Stimulated activated naive CD8-positive, alpha-beta T cell treated with anti-CD3 and anti-CD28 coated beads, Interleukin-15, amount 100 ng/mL, for 72 hours (primary cell): ENCODE measurements at places on chromosomes 7 and 10.

GRCh38 chr10:6019010-6019782 lies 41.9 kb upstream of the IL15RA start:
- DNase-seq = no peak

- no peak for DNase-seq
Measured at GRCh38 chr7:44308596-44309270, 16.7 kb downstream of the CAMK2B start.

- DNase-seq = no peak
Measured at GRCh38 chr7:90383422-90383821, 19.8 kb upstream of the CLDN12 start.

GRCh38 chr7:15602236-15602635 lies 40.4 kb upstream of the AGMO start:
- DNase-seq = no peak

- DNase-seq = peak; percentile 20
Measured at GRCh38 chr7:26369593-26369992, 77.9 kb downstream of the SNX10 start.

GRCh38 chr10:79027147-79028055 lies 41.4 kb upstream of the ZMIZ1 start:
- peak; percentile 33 for DNase-seq

DNA sequence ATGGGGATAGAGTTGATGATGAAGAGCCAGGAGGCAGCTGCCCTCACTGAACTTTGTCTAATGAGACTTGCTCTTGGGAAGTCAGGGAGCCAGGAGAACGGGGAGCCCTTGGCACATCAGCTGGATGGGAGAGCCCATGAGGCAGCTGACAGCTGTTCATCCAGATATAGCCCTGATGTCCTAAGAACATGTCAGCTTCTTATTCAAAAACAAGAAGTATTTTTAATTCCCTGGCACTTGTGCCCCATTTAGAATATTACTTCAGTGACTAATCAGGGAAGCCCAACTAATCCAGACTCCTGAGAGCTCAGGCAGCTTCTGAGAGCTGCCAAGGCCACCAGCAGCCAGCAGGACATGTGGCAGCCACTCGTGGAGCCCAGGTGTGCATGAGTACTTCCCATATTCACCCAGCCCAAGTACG lies 363.4 kb downstream of the GRID1 start:
- DNase-seq = no peak

DNA sequence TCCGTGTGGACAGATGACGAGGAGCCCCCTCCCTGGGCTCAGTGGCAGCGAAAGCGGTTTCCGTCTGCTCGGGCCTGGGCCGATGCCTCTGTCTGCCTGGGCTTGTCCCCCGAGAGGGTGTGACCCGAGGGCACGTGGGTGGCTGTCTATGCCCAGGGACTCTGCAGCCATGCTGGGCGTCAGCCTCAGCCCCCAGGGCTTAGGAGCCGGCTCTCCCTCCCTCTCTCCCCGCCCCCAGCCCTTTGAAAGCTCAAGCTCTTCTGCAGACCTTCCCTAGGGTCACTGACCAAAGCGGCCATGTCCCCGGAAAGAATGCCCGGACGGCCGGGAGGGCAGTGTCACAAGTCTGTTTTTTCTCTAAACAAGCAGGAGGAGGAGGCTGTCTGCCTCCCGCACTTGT lies 7.1 kb downstream of the MICALL2 start:
- no peak for DNase-seq

DNA sequence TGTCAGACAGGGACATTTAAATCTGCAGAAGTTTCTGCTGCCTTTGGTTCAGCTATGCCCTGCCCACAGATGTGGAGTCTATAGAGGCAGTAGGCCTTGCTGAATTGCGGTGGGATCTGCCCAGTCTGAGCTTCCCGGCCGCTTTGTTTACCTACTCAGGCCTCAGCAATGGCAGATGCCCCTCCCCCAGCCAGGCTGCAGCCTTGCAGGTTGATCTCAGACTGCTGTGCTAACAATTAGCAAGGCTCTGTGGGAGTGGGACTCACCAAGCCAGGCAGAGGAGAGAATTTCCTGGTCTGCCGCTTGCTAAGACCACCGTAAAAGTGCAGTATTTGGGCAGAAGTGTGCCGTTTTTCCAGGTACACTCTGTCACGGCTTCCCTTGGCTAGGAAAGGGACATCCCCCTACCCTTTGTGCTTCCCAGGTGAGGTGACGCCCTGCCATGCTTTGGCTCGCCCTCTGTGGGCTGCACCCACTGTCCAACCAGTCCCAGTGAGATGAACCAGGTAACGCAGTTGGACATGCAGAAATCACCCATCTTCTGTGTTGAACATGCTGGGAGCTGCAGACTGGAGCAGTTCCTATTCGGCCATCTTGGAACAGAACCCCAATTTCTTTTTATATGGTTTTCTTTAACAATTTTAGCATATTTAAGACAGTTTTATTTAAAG lies 28.4 kb upstream of the VWDE start:
- no peak for DNase-seq

DNA sequence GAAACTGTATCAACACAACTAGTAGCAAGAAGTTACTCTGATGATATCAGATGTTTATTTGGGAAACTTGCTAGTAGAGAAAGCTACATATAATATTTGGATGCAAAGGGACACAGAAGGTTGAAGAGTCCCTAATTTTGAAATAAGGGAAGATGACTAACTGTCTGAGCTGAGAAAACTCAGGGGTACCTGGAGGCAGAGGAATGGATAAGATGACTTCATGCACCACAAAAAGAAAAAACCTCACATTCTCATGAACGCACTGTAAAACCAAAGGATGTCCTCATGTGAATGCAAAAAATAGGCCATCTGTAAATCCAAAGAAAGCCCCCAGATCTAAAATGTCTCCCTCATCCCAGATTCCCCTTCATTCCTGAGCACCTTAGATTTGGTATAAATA lies 29.3 kb downstream of the PRSS2 start:
- DNase-seq = no peak

DNA sequence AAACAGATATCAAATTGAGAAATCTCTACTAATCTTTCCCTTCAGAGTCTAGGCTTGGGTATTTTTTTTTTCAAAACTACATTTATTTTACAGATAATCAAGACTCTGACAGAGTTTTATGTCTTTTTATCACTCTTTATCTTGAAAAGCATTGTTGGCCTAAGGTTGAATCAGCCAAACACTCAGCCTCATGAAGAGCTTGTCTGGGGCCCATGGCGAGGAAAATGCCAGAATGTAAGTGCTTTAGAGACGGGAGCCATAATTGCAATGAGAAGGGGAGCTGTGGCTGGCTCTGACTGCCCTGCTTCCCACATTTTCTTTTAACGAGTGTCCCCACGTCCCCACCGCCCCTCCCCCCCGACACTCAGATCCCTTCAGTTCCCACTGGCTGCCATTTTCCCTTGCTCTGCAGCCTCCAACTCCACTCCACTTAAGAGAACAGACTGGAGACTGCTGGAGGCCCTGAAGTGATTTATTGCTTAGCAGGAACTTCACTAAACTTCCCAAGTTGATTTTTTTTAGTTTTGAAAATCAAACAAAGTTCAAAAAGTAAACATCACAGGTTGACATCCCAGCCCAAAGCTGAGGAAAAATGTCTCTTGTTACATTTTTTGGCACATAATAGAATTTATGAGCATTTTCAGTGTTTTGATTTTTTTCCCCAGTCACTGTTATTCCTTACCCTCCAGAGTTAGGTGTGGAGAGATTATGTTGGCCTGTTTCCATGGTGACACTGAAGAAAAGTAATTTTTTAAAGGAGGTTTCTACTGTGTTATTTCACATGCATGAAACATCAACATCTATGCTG lies 637.5 kb upstream of the GALNT17 start:
- DNase-seq = no peak

DNA sequence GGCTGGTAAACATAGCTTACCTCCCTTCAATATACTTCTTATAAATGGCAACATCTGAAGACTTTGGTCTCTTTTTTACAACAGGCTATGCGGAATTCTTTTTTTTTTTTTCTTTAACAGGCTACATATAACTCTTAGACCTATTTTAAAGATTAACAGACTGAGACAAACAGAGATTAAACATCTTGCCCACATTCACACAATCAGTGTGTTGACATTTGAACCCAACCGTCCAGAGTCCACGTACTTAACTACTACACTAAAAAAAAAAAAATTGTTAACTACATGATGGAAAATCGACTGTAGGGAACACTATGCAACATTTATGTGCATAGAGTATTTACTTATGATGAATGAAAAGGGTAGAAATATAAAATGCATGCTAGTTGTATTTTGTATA lies 298.5 kb downstream of the ELMO1 start:
- DNase-seq = no peak

- DNase-seq = no peak
Measured at GRCh38 chr7:26278770-26279169, 12.9 kb upstream of the SNX10 start.

- DNase-seq = peak; percentile 48
Measured at GRCh38 chr7:141072548-141073172, 1.2 kb upstream of the TMEM178B start.

DNA sequence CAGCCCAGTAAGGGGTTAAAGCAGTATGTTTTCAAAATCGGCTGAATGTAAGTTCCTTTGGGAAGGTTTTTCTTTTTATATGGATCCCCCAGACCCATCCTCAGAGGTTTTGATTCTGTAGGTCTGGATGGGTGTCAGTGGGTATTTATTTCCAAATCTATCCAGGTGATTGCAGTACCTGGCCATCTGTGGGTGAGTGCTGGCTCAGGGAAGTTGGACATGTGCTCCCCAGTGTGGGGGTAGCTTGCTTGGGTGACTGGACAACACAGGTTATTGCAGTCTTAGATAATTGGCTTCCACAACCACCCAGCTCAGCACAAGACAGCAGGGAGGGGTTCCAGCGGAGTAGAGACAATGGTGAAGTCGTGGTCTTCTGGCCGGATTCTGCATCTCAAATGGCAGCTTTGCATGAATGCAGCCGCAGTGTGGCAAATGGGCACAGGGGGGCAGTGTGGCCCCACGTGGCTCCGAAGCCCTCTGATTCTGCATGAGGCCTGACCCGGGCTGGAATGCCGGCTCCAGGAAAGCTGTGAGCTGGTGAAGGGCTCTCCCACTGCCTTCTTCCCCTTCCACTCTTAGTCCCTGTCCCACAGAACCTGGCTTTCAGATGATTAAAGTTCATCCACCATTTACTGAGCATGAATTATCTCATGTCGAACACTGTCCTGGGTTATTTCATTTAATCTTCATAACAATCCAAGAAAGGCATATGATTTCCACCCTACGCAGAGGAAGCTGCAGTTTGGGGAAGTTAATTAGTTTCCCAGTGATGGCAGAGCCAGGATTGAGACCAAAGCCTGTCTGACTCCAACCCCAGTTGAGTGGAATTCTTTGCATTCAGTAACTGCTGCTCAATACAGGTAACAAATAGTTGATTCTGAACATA lies 64.5 kb upstream of the SYPL1 start:
- DNase-seq = peak; percentile 67

- no peak for DNase-seq
Measured at GRCh38 chr7:30683816-30684215, 1.6 kb upstream of the CRHR2 start.

DNA sequence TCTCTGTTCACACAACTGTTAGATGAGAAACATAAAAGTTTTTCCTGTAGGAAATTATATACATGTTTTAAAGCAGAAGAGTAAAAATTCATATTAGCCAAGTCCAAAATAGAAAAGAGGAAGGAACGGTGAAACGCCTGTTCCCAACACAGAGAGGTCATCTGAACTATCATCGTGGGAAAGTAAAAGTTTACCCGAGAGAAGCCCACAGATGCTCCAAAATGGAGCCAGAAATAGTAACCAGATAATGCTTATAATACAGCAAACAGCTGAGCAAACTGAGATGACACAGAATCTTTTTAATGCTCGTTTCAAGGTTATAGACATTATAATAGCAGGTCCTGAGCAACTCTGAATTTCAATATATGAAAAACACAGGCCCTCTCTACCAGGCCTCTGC lies 24.5 kb downstream of the FRMD4A start:
- DNase-seq = no peak

DNA sequence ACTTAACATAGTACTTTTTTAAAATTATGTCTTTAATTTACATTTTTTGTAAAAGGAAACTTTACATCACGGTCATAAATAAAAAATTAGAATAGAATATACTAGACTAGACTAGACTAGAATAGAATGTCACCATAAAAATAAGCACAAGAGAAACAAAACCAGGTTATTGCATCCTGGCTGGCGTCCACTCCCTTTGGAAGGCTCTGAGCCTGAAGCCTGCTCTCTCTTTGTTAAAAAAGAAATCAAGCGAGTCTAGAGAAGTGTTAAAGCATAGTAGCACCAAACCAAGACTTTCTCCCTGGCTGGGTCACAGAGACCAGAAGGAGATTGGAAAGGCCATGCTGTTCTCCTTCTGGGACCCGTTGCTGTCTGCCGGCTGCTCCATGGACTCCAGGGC lies 104.6 kb downstream of the C10orf105 start:
- DNase-seq = no peak

DNA sequence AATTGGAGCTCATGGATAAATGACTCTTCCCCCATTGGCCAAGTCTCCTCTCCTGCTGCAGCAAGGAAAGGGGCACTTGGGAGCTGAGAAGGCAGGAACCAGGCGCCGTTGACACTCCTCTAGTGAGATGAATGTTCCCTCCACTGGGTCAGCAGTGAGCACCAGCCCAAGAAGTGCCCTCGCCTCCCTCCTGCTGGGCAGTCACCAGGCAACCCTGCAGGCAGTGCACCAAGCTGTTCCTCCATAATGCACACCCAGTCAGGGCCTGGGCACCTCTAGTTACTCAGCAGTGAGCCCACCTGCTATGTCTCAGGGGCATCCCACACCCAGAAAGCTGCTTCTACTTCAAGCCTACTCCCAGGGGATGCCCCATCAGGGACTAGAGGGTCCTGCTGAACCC lies 84.3 kb downstream of the KCNMA1 start:
- DNase-seq = no peak

DNA sequence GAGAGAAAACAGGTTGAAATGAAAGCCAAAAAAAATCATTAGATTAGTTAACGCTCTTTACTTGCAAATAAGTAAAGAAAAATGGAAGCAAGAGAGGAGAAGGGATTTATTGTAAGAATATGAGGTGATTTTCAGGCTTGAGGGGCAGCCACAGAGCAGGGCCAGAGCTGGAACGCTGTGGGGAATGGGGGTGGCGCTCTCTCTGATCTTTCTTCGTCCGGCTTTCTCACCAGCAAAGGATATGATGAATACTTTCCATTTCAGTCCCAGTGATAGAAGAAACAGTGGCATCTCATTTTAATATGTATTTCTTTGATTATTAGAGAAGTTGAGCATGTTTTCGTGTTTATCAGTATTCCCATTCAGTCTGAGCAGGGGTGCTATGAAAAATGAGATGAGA lies 112.2 kb downstream of the SKIDA1 start:
- DNase-seq = no peak

- DNase-seq = no peak
Measured at GRCh38 chr7:73706126-73707044, 13.1 kb downstream of the STX1A start.

DNA sequence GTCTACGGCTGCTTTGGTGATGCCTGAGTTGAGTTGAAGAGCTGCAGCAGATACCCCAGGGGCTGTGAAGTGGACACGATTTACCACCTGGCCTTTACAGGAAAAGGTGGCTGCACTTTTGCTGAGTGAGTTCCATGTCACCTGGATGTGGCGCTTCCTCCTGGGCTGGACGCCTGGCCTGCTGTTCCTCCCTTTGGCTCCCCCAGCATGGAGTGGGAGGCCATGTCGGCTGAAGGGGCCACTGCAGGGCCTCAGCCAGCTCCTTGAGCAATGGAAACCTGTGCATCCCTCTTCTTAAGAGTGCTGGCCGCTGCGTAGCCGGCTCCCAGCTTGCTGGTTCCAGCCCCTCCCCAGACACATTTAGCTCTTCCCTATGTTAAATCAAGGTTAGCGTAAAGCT lies 221.0 kb downstream of the GLRX3 start:
- no peak for DNase-seq

- no peak for DNase-seq
Measured at GRCh38 chr10:776772-777171, 87.3 kb upstream of the DIP2C start.

GRCh38 chr7:29859524-29860185 lies 53.3 kb downstream of the WIPF3 start:
- no peak for DNase-seq
